Activated CD8-positive, alpha-beta T cell treated with anti-CD3 and anti-CD28 coated beads for 36 hours (primary cell): ENCODE measurements at places on chromosomes 3 and 15. TPM values are rescaled to one million over a fixed set of nuclear protein-coding genes. Genes with fewer than 3 reads are reported as not detected.

GRCh38 chr15:99729920-99730319 lies 3.3 kb downstream of the LYSMD4 start:
- H3K4me3 ChIP-seq = no peak overlapping the region
- DNase-seq = peak; percentile 41
- H3K4me1 ChIP-seq = peaks cover 17% of the 10 kb centered on the region
- H3K27me3 ChIP-seq = no peaks in the 10 kb centered on the region
- H3K27ac ChIP-seq = no peak overlapping the region
- no peaks in the 10 kb centered on the region for H3K36me3 ChIP-seq

- DNase-seq = no peak
- no peaks in the 10 kb centered on the region for H3K27me3 ChIP-seq
- no peak overlapping the region for H3K27ac ChIP-seq
- H3K4me1 ChIP-seq = no peaks in the 10 kb centered on the region
- H3K4me3 ChIP-seq = no peak overlapping the region
Measured at GRCh38 chr3:164306042-164306441, 772.3 kb downstream of the SI start.

- H3K4me1 ChIP-seq = no peaks in the 10 kb centered on the region
- no peak overlapping the region for H3K27ac ChIP-seq
- no peak overlapping the region for H3K4me3 ChIP-seq
- DNase-seq = peak; percentile 41
Measured at GRCh38 chr3:40623567-40623966, 98.8 kb downstream of the ZNF621 start.

DNA sequence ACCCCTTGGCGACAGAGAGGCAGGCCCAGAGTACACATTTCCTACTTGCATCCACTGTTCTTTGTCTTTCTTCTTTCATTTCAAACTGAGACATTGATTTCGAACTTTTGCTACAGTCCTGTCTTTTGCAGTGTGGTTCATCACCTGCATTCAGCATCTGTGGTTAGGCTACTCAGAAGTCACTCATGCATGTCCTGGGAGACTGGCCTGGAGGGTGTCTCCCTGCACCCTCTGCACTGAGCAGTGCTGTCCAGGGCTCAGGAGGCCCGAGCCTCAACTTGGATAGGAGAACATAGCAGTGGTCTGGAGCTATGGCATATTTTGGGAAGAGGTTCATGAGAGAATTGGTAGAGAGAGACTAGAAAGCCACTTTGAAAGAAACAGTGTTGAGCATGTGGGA lies 240.2 kb upstream of the TPRG1 start:
- no peak overlapping the region for H3K27ac ChIP-seq
- H3K27me3 ChIP-seq = no peaks in the 10 kb centered on the region
- H3K4me3 ChIP-seq = no peak overlapping the region
- no peak for DNase-seq

- H3K4me3 ChIP-seq = no peak overlapping the region
- H3K27me3 ChIP-seq = no peaks in the 10 kb centered on the region
- H3K27ac ChIP-seq = no peak overlapping the region
- no peaks in the 10 kb centered on the region for H3K36me3 ChIP-seq
Measured at GRCh38 chr15:85832394-85832793, 37.7 kb upstream of the KLHL25 start.

- no peaks in the 10 kb centered on the region for H3K36me3 ChIP-seq
- DNase-seq = peak; percentile 61
- H3K27me3 ChIP-seq = peaks cover 35% of the 10 kb centered on the region
- H3K4me1 ChIP-seq = peaks cover 25% of the 10 kb centered on the region
Measured at GRCh38 chr15:101499863-101500713, 10.6 kb upstream of the PCSK6 start.

EAF1 gene
- total RNA-seq = 19.7 TPM

EPB42 gene
- total RNA-seq = not detected

ILDR1 gene
- not detected for total RNA-seq

GPR87 gene
- not detected for total RNA-seq

TUSC7 gene
- not detected for total RNA-seq
